ENCODE measurements at places on chromosomes 5 and 9. TPM values are rescaled to one million over a fixed set of nuclear protein-coding genes. Genes with fewer than 3 reads are reported as not detected.

The MRPS2 gene
- total RNA-seq, result 53.5 TPM

The KIF4B gene
- total RNA-seq, result 0.06 TPM

DNA sequence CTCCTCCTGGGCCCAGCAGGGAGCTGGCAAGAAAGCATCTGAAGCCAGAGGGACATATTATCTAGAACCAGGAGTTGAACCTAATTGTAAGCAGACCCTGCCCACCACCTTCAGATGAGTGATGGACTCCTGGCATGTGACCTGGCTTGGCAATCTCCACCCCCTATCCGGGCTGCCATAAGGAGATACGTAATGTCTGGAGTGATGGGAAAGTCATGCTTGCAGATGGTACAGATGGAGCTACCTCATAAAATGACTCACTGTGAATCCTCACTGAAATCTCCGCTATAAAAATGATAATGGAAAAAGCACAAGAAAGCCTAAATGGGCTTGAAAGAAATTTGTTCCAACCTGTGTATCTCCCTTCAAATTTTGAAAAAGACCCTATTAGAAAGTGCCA, 157.5 kb downstream of the DMRT2 start:
- DNase-seq, result no peak

GRCh38 chr5:174481737-174482136, 242.6 kb upstream of the MSX2 start:
- no peak for DNase-seq
